NCI-H460 (cell line): ENCODE measurements at places on chromosomes 6 and 20.

GRCh38 chr6:78593898-78594667, 273.3 kb upstream of the IRAK1BP1 start:
- DNase-seq = no peak

- no peak for DNase-seq
These were observed 112.5 kb downstream of the WDR27 start for GRCh38 chr6:169589293-169589692.

DNA sequence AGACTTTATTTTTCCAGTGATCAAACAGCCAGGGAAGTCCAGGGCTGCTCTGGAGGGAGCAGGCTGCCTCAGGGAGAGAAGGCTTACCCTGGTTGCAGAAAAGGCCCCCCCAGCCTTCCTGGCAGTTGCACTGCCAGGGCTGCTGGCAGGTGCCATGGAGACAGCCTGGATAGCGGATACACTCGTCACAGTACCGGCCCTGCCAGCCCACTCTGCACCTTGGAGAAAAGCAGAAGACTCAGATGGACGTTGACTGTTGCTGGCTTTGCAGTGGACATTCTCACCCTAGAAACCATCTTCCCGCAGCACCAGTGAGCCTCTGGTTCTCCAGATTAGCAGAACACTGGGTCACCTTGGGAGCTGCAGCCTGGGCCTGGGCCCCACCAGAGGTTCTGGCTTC, 5.4 kb downstream of the DLL1 start:
- DNase-seq = no peak

GRCh38 chr20:46681032-46681854, 8.0 kb downstream of the TP53RK start:
- DNase-seq = peak; percentile 54

GRCh38 chr6:19789100-19789803, 47.9 kb upstream of the ID4 start:
- DNase-seq = no peak

DNA sequence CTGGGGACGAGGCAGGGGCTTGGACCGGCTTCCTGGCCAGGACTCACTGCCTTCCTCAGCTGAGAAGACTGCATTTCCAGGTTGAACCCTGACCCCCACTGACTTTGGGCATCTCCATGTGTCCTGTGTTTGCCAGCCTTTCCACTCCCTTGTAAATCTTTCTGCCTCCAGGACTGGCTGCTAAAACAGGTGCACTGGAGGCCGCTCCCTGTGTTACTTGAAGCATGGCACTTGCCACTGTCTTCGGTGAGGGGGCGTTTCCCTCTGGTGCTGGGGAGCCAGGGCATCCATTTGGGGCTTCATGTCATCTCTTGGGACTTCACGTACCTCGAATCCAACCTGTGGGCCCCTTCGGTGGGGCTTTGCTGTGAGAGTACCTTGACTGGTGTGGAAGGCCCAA, 6.7 kb upstream of the RBM38 start:
- no peak for DNase-seq

GRCh38 chr6:168177103-168177891, 98.3 kb upstream of the FRMD1 start:
- DNase-seq = no peak

GRCh38 chr20:61185181-61185580, 66.9 kb upstream of the CDH4 start:
- DNase-seq = no peak

- no peak for DNase-seq
These were observed 298.5 kb downstream of the QKI start for GRCh38 chr6:163712981-163713380.

DNA sequence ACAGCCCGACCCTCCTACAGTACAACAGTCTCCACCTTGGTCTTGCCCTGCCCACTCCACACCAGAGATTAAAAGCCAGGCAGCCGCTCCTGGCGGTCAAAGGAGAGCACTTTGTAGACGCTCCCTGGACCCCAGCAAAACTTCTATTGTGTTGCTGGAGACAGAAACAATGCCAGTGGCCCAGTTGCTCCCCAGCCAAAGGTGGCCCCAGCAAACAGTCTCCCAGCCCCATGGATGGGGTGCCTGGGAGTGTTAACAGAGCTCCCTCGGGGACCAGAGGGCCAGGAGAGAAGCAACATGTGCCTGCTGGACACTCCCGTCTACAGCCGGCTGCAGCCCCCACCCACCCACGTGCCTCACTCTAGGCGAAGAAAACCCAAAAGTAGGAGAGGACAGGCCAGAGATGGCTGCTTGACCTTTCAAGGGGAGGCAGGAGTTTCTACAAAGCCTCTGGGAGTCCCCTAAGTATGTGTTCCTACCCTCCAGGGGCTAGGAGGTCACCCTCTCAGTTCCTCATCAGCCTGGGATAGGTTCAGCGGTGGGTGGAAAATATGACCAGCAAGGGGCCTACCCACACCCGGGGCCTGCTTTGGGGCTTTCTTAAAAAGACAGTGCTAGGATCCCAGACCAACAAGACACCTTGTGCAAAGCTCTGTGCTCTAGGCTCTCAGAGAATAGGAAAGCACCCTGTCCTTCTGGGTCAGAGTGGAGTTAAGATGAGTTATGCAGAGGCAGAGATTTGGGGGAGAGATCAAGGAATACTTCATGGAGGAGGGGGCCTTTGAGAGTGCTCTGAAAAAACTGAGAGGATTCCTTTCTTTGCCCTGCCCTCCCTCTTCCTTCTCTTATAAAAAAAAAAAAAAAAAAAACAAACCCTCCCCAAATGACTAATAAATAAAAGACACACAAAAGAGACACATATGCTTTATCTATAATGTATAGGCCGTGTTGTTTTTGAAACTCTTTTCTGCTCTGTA, 19.0 kb upstream of the PREX1 start:
- no peak for DNase-seq

DNA sequence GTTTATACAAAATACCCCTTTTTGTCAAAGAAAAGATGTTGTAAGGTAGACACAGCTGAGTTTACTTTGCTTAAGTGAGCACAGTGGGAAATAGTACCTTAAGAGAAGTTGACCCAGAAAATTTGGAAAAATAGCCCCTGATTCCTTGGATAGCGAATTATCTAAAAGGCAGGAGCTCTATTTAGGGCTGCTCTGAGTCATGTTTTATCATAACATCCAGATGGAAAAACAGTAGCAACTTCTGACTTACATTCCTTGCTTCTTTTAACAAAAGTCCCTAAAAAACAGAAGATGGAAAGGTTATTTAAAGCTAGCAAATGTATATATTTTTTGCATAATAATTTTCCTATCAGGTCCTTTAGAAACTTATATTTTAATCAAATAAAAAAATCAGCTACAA, 59.0 kb downstream of the THEMIS start:
- no peak for DNase-seq

DNA sequence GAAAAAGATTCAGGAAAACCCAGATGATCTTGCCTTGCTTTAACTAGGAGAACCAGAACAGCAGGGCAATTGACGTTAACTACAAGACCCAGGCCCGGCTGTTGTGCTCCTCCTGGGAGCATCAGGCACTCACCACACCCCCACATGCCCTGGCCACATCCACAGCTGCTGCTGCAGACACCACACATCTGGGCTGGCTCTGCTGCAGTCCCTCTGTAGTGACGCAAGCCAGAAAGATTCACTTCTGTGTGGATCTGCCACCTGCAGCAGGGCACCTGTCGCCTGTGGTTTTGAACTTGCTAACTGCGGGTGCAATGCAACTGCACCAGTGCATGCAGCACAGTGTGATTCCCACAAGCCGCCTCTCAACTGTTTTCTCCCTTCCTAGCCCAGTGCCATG, 228.8 kb downstream of the SYNDIG1 start:
- no peak for DNase-seq

- DNase-seq = peak; percentile 22
These were observed 205.7 kb downstream of the DOK5 start for GRCh38 chr20:54680872-54681619.

- no peak for DNase-seq
These were observed 20.1 kb upstream of the BCAS1 start for GRCh38 chr20:54090230-54091119.

DNA sequence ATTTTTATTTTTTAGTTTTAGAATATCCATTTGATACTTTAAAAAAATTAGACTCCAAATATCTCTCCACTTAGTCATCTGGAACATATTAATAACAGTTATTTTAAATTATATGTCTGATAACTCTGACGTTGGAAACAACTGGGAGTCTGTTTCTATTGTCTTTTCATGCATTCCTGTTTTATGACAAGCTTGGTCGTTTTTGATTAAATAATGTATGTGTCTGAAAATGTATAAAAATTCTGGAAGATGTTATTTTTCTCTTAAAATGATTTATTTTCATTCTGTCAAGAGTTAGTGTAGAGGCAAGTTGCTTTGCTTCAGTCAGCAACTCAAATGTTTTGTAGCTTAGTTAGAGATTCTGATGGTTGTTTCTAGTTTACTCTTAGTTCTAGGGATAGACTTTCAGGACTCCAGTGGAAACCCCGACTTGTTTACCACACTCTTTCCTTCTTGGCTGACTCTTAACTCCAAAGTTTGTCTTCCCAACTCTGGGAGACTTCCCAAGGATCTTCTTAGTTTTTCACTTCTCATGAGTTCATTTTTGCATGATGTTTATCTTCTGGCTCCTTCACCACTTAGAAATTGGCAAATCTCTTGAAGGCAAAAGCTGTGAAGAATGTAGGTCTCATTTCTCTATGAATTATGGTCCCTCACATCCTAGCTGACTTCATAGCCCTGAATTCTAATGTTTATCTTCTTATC, 190.9 kb downstream of the LAMA2 start:
- DNase-seq = no peak

- no peak for DNase-seq
These were observed 516.6 kb upstream of the JARID2 start for GRCh38 chr6:14729129-14729871.
